ENCODE measurements at places on chromosomes 6 and 20. TPM values are rescaled to one million over a fixed set of nuclear protein-coding genes. Genes with fewer than 3 reads are reported as not detected.

GRCh38 chr20:19970256-19970765, 46.9 kb upstream of the NAA20 start:
- no peaks in the 10 kb centered on the region for H3K4me1 ChIP-seq
- no peak overlapping the region for H3K27ac ChIP-seq
- no peaks in the 10 kb centered on the region for H3K27me3 ChIP-seq
- no peak for DNase-seq
- H3K36me3 ChIP-seq: no peaks in the 10 kb centered on the region
- H3K4me3 ChIP-seq: no peak overlapping the region

DNA sequence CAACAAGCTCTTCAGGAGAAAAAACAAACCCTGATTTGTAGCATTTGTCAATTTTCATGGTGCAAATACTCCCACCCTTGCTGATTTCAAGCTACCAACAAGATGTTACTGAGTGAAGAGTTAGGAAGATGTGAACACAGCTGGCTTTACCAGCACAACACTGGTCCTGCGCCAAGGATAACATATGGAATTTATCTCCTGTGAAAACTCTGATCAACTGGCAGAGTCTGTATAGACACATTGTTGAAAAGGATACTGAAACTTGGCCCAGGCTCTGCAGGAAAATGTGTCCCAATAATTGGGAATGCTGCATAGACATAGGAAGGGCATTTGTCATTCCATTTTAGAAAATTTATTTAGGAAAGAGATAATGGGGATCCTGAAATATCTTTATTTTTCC, 29.0 kb downstream of the OTOR start:
- no peaks in the 10 kb centered on the region for H3K36me3 ChIP-seq
- no peak overlapping the region for H3K4me3 ChIP-seq
- no peaks in the 10 kb centered on the region for H3K27me3 ChIP-seq
- H3K4me1 ChIP-seq: no peaks in the 10 kb centered on the region

DNA sequence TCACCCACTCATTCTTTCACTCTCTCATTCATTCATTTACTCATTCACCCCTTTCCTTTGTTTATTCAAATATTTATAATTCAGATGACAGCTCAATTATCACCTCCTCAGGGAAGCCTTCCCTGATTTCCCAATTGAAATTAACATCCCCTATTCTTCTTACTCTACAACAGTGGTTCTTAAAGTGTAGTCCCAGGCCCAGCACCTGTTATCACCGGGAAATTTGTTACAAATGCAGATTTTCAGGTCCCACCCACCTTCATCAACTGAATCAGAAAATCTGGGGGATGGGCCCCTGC, 30.3 kb downstream of the KIAA1755 start:
- no peak for DNase-seq
- H3K27ac ChIP-seq: no peak overlapping the region
- no peak overlapping the region for H3K4me3 ChIP-seq
- H3K4me1 ChIP-seq: no peaks in the 10 kb centered on the region
- H3K36me3 ChIP-seq: no peaks in the 10 kb centered on the region
- no peaks in the 10 kb centered on the region for H3K27me3 ChIP-seq

DNA sequence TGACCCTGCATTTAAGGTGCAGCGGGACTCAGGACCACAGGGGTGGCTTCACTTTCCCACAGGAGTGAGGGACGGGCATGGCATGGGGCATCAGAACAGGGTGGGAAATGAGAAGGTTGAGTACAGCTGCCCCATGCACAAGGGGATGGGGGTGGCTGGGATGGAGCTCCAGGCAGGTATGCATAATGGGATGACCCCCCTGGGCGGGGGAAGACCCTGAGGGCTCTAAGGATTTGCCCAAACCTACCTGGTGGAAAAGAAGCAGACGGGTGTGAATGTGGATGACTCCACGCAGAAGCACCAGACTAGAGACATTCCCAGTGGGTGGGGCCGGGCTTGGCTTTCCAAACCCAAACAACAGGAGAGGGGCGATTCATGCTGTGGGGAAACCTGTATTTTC, 200.3 kb downstream of the SYNDIG1 start:
- no peak for DNase-seq
- H3K4me3 ChIP-seq: no peak overlapping the region
- H3K27ac ChIP-seq: no peak overlapping the region
- no peaks in the 10 kb centered on the region for H3K27me3 ChIP-seq
- H3K36me3 ChIP-seq: no peaks in the 10 kb centered on the region

GRCh38 chr6:109768485-109768884, 77.4 kb downstream of the FIG4 start:
- peaks cover 18% of the 10 kb centered on the region for H3K36me3 ChIP-seq
- H3K27me3 ChIP-seq: no peaks in the 10 kb centered on the region
- DNase-seq: no peak

- no peak overlapping the region for H3K4me3 ChIP-seq
- H3K27me3 ChIP-seq: no peaks in the 10 kb centered on the region
- H3K4me1 ChIP-seq: peaks cover 6% of the 10 kb centered on the region
- no peak overlapping the region for H3K27ac ChIP-seq
- DNase-seq: peak; percentile 82
Measured at GRCh38 chr20:35306931-35307517, 14.8 kb upstream of the FAM83C start.

DNA sequence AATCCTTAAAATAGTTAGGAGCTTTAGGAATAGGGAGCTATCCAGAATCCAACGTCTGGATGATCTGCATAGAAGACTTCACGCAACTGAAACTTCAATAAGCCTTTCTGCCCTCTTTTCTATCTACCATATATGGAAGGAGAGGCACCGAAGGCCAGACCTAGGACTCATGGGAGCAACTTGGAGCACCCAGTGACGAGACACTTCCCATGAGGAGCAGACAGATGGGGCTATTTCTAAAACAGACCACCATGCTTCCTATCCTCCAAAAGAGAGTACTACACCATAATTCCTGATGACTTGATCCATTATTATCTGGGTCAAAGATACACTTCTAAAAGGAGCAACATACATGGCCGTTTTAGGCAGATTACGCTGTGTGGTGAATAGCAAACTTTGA, 6.0 kb downstream of the RPP40 start:
- H3K4me3 ChIP-seq: no peak overlapping the region
- no peaks in the 10 kb centered on the region for H3K27me3 ChIP-seq
- peaks cover 18% of the 10 kb centered on the region for H3K36me3 ChIP-seq
- no peaks in the 10 kb centered on the region for H3K4me1 ChIP-seq
- no peak overlapping the region for H3K27ac ChIP-seq

- H3K4me3 ChIP-seq: no peak overlapping the region
- H3K36me3 ChIP-seq: no peaks in the 10 kb centered on the region
- no peaks in the 10 kb centered on the region for H3K4me1 ChIP-seq
- H3K27me3 ChIP-seq: no peaks in the 10 kb centered on the region
- no peak overlapping the region for H3K27ac ChIP-seq
Measured at GRCh38 chr6:12232339-12232738, 57.8 kb upstream of the EDN1 start.

- no peak overlapping the region for H3K27ac ChIP-seq
- H3K4me1 ChIP-seq: peaks cover 17% of the 10 kb centered on the region
- no peaks in the 10 kb centered on the region for H3K27me3 ChIP-seq
- no peaks in the 10 kb centered on the region for H3K36me3 ChIP-seq
- DNase-seq: no peak
- H3K4me3 ChIP-seq: no peak overlapping the region
Measured at GRCh38 chr6:2733324-2733723, 17.4 kb downstream of the MYLK4 start.

DNA sequence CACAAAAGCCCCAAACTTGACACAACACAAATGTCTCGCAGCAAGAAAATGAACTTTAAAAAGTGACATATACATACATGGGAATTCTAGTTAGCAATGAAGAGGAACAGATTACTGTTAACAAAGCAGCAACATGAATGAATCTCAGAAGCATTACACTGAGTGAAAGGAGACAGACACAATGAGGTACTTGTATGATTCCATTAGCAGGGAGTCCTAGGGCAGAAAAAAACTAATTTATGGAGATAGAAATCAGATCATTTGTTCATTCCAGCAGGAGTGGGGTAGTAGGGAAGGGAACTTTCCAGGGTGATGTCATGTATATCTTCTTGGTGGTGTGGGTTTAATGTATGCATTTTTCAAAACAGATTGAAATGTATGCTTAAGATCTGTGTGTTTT, 524.4 kb downstream of the KIF16B start:
- no peak overlapping the region for H3K27ac ChIP-seq
- H3K27me3 ChIP-seq: no peaks in the 10 kb centered on the region
- DNase-seq: no peak
- H3K4me1 ChIP-seq: no peaks in the 10 kb centered on the region
- H3K36me3 ChIP-seq: no peaks in the 10 kb centered on the region

GRCh38 chr6:108526739-108527174, 34.0 kb upstream of the FOXO3 start:
- no peak for DNase-seq
- no peak overlapping the region for H3K4me3 ChIP-seq
- no peak overlapping the region for H3K27ac ChIP-seq
- no peaks in the 10 kb centered on the region for H3K4me1 ChIP-seq

DNA sequence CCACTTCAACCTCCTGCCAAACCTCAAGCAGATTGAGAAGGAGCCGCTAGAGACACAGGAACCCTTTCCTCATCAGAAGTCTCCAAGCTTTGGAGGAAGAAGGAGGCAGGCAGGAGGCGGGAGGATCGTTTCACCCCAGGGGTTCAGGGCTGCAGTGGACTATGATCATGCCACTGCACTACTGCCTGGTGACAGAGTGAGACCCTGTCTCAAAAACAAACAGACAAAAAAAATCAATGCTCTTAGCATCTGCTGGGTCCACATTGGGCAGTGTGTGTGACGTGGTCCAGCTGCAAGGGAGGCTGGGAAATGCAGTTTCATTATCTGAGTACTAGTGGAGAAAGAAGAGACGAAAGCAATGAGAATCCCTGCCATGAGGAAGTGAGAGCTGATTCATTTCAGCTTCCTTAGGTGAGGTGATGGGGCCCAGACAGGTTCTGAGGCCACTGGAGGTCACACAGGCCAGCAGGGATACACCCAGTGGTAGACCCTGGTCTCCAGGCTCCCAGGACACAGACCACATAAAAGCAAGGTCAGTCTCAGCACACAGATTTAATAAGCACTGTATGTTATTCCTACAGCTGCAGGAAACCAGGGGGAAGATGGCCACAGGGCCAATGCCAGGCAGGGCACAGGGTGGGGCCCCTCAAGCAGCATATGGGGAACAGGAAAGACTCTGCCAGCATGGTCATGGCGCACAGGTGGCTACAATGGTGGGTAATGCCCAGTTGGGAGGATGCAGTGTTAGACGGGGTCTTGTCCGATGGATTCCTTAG, 4.3 kb downstream of the GFRA4 start:
- DNase-seq: no peak
- H3K27me3 ChIP-seq: peaks cover 5% of the 10 kb centered on the region
- H3K4me3 ChIP-seq: no peak overlapping the region
- H3K27ac ChIP-seq: no peak overlapping the region
- no peaks in the 10 kb centered on the region for H3K36me3 ChIP-seq

GRCh38 chr6:46042355-46042999, 26.8 kb upstream of the CLIC5 start:
- no peak overlapping the region for H3K27ac ChIP-seq
- no peaks in the 10 kb centered on the region for H3K27me3 ChIP-seq
- peak; percentile 50 for DNase-seq
- no peak overlapping the region for H3K4me3 ChIP-seq
- no peaks in the 10 kb centered on the region for H3K4me1 ChIP-seq
- H3K36me3 ChIP-seq: no peaks in the 10 kb centered on the region

GRCh38 chr6:96766769-96767168, 70.5 kb downstream of the GPR63 start:
- DNase-seq: no peak
- peaks cover 4% of the 10 kb centered on the region for H3K36me3 ChIP-seq
- H3K4me1 ChIP-seq: no peaks in the 10 kb centered on the region
- no peak overlapping the region for H3K4me3 ChIP-seq
- no peak overlapping the region for H3K27ac ChIP-seq
- no peaks in the 10 kb centered on the region for H3K27me3 ChIP-seq

DNA sequence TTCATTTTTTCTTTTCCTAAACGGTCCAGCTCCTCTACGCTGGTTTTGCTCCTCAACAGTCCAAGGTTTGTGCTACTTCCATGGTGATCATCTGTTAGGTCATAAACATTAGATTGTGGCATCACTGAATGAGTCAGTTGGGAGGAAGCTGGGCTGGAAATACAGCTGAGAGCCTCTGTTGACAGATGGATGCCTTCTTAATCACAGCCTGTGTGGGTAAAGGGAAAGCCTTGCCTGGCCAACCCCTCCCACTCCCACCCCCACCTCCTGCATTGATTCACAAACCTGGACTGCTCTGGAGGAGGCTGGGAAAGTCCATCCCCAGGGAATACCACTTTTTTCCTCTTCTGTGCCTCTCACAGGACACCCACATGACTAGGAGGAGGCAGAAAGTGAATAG, 180.6 kb upstream of the CCN2 start:
- no peak overlapping the region for H3K27ac ChIP-seq
- no peak overlapping the region for H3K4me3 ChIP-seq
- peaks cover 17% of the 10 kb centered on the region for H3K4me1 ChIP-seq
- no peak for DNase-seq
- H3K27me3 ChIP-seq: no peaks in the 10 kb centered on the region
- H3K36me3 ChIP-seq: no peaks in the 10 kb centered on the region

DNA sequence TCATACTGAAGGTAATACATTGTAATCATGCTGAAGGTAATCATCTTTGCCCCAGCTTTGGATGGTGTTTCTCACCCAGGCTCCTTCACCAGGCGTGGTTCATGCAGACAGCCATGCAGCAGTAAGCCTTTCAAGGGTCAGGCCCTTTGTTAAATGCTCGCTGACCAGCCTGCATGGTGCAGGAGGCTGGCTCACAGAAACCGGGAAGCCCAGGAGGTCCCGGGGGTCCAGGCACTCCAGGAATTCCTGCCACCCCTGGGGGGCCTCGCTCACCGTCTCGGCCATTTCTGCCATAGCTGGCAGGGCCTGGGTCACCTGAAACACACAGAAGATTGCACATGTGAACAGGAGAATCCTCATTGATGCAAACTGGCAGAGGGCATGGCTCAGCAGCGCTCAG, 86.1 kb downstream of the COL9A1 start:
- H3K27ac ChIP-seq: no peak overlapping the region
- no peak overlapping the region for H3K4me3 ChIP-seq
- H3K36me3 ChIP-seq: no peaks in the 10 kb centered on the region
- DNase-seq: no peak

DNA sequence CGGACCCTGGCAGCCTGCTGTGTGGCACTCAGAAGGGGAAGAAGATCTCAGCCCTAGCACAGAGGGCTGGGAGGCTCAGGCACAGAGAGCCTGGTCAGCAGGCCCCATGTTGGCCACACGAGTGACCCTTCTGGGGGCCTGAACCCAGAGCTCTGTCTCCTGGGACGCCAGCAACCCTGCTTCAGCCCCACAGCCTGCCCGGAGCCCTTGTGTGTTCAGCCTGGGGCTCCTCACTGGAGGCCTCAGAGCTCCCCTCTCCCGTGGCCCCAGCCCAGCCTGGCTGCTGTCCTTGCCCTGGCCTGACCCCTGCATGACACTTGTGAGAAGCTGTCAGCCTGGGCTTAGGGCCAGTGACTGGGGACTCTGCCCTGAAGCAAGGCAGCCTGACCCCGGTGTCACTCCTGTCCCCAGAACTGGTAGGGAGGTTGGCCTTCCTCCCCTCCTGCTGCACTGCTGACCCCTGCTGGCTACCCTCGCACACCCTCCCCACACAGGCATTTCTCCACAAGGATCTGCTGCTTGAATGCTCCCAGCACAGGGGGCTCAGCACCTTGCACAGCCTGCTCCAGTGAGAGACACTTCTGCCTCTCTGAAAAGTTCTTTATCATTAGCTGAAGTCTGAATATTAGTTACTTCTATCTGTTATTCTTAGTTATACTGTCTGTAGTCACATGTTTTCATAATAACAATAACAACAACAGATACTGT, 15.4 kb upstream of the IP6K3 start:
- no peak overlapping the region for H3K4me3 ChIP-seq
- no peaks in the 10 kb centered on the region for H3K36me3 ChIP-seq

The GPX5 gene
- not detected for total RNA-seq

The FERMT1 gene
- total RNA-seq: 9.6 TPM

The BTBD3 gene
- total RNA-seq: 61.6 TPM

The LIN28B gene
- total RNA-seq: 110 TPM

The SLC52A3 gene
- 3.3 TPM for total RNA-seq

The MDN1 gene
- total RNA-seq: 110 TPM

The IRF4 gene
- total RNA-seq: 0.31 TPM
